ENCODE measurements at places on chromosomes 5 and 9.

- no peak for DNase-seq
Observed at GRCh38 chr9:35490155-35490909, 421 bp downstream of the RUSC2 start.

GRCh38 chr9:137789295-137789895 is 88.2 kb upstream of the CACNA1B start:
- no peak for DNase-seq

GRCh38 chr5:29089591-29090130 is 2051.3 kb upstream of the CDH9 start:
- no peak for DNase-seq

DNA sequence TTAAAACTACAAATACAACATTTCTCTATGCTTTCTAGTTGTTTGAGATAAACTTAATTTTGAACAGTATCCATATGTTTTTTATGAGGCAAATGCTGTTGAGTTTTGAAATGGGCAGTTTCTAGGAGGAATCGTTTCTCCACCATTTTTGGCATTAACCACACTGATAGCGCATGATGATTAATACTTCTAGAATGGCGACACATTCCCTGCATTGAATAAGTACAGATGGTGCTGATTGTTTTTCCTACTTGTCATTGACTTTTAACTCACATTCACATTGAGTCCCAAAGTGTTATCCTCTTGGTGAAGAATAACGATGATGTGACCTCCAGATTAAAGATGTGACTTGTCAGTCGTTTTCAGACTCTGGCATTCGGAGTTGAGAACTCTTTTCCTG is 6.5 kb upstream of the CCDC192 start:
- DNase-seq, result no peak

- no peak for DNase-seq
Observed at GRCh38 chr5:103648086-103648485, 85.5 kb upstream of the NUDT12 start.

- no peak for DNase-seq
Observed at GRCh38 chr9:72440378-72440777, 75.4 kb upstream of the ZFAND5 start.

GRCh38 chr9:94927762-94928670 is 201.5 kb downstream of the AOPEP start:
- no peak for DNase-seq

DNA sequence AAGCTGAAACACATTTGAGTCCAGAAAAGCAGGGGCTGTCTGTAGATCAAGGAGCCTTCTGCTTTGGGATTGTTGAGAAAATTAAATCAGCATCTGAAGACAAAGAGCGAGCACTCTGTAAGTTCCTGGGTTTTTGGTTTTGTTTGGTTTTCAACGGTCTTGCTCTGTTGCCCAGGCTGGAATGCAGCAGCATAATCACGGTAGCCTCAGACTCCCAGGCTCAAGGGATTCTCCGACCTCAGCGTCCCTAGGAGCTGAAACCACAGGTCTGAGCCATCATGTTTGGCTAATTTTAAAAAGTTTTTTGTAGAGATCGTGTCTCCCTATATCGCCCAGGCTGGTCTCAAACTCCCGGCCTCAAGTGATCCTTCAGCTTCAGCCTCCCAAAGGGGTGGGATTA is 266.5 kb upstream of the ADAMTS16 start:
- DNase-seq, result no peak

GRCh38 chr5:135245521-135246499 is 153.2 kb downstream of the MACROH2A1 start:
- no peak for DNase-seq

DNA sequence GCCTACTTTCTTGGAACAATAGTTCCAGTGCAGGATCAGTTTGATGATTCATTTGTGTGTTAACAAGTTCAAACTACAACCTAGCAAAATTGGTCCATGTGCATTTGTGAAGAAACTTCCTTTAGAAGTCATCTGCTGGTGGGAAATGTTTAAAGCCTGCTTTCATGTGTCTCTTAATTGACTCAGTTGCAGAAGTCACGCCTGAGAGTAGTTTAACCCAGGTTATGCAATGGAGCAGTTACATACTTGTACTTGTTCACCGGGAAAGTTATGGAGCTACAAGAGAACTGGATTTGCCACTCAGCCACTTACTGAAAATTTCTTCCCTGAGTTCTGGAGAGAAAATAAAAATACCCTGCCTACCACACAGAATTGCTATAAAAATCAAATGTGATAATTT is 1397.8 kb downstream of the PTPRD start:
- DNase-seq, result no peak

GRCh38 chr5:28726815-28727214 is 1688.4 kb upstream of the CDH9 start:
- no peak for DNase-seq

DNA sequence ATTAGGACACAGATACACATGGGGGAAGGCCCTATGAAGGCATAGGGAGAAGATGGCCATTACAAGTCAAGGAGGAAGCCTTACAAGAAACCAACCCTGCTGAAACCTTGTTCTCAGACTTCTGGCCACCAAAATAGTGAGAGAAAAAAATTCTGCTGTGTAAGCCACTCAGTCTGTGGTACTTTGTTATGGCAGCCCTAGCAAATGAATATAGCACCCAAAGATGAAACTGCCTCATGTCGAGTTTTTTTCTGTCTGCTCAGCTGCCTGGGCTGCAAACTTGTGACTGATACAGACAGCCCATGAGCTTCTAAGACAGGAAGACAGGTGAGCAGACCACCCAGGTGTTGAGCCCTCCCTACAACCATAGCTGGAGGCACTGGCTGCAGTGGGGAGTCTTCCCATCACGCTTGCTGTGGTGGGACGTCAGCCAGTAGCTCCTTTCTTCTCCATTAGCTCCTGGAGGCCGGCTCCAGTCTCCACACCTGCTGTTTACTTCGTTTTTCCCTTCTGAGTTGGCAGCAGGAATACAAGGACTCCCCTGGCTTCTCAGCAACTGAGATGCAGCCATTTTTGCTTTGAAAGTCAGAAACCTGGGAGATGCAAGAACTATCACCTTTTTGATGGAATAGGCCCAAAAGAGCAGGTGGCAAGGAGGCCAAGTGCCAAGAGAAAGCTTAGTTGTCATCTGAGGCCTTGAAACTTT is 164.9 kb downstream of the SEMA6A start:
- no peak for DNase-seq

DNA sequence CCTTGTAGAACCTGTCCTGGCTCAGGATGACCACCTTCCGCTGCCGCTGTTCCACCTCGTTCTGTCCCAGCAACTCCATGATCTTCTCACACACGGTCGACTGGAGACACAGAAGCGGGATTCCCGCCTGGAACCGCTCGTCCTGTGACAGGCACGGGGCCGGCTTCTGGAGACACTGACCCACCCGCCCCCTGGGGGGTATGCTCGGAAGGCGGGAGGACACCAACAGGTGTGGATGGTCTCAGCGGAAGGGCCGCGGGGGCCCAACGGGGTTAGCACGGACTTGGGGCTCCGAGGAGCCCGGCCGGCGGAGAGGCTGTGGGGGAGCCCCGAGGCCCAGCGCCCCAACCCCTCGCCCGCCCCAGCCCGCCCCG is 530 bp downstream of the UCK1 start:
- no peak for DNase-seq

- DNase-seq, result no peak
Observed at GRCh38 chr9:111646417-111646816, 15.0 kb upstream of the GNG10 start.

GRCh38 chr9:111036429-111036789 is 1.9 kb downstream of the LPAR1 start:
- no peak for DNase-seq

DNA sequence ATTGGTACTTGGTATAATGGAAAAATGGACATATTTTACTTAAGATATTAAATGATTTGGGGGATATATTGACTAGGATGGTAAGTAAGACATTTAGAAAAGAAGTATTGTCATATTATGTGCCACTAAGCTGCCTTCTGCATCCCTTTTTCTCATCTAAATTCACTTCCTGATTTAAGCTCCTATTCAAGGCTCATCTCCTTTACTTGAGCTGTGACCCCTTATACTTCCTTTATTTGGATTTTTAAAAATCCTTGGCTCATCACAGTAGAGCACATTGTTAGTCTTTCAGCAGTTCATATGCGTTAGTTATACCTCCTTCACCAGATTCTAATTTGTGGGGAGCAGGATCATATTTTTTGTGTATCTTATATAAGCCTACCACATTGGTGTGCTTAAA is 6.6 kb downstream of the COMMD10 start:
- no peak for DNase-seq

DNA sequence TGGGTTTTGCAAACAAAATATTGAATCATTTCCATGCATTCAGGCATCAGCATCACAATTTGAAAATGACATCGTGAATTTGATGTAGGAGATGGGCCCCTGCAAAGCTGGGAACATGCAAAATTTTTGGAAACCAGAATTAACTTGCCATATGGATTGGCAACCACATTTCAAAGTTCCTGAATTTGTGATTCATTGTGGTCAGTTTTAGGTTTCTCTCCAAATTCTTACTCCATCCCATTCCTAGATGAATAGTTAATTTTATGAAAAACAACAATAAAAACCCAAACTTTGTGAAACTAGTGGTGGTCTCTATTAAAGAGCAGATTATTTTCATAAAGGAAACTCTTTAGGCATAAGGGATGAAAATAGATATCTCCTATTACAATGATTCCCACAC is 107.8 kb upstream of the SLIT3 start:
- no peak for DNase-seq

- no peak for DNase-seq
Observed at GRCh38 chr5:147349241-147349640, 114.4 kb downstream of the STK32A start.

DNA sequence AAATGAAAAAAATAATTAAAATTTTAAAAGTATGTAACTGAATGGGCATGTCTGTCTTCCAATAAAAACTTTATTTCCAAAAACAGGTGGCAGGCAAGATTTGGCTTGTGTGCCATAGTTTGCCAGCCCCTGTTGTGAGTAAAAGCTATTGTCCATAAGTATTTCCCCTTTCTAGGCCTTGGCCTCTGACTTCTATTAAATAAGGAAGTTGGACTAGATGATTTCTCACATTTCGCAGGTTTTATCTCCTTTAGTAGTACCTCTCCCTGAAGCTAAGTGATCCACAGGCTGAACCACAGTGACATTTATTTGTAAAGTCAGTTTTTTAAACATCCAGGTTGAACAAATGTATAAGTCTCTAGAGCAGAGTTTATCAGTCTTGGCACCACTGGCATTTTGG is 41.3 kb downstream of the RECK start:
- DNase-seq, result no peak

GRCh38 chr9:101562966-101563365 is 29.3 kb downstream of the RNF20 start:
- no peak for DNase-seq

- no peak for DNase-seq
Observed at GRCh38 chr9:14593406-14593805, 99.8 kb downstream of the ZDHHC21 start.

- no peak for DNase-seq
Observed at GRCh38 chr5:149257131-149257530, 14.5 kb upstream of the AFAP1L1 start.

DNA sequence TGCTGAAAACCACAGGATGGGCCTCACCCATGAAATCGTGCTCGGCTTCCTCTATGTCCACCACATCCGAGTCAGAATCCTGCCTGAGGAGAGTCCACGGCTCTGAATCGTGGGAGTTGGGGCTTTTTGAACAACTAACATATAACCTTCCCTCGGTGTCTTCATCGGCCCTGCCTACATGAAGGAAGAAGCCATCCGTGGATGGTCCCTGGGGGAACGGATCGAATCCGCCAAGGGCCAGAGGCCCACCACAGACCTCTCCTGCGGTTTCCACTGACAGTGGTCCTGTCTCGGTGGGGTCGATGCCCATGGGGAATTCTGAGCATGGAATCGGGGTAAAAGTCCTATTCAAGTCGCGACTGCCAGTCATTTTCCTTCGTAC is 85.0 kb downstream of the CAMSAP1 start:
- no peak for DNase-seq

- no peak for DNase-seq
Observed at GRCh38 chr5:118791926-118792734, 196.2 kb downstream of the DTWD2 start.

DNA sequence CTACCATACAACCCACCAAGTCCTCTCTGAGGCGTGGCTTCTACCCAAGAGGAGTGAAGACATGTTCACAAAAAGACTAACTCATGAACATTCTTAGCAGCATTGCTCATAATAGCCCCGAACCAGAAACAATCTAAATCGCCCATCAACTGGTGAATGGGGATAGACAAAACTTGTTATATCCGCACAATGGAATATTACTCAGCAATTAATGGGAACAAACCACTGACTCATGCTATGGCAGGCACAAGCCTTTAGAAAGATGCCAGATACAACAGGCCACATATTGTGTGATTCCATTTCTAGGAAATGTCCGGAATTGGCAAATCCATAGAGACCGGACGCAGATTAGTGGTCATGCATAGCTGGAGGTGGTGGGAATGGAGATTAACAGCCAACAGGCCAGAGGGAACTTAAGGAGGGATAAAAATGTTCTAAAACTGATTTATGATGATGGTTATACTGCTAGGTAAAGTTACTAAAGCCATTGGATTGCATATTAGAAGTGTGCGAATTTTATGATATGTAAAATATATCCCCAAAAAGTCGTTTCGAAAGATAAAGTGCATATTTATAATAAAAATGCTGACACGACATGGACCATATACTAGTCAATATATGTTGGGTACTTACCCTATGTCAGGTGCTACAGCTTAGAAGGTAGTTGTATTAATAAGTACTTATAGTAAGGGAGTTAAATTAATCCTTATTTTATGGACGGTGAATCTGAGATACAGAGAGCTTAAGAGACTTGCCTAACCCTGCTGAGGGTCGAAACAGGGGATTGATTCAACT is 55.4 kb downstream of the LHX2 start:
- no peak for DNase-seq

Data from naive thymus-derived CD8-positive, alpha-beta T cell (primary cell).